ENCODE measurements at places on chromosomes 3 and 15. TPM values are rescaled to one million over a fixed set of nuclear protein-coding genes. Genes with fewer than 3 reads are reported as not detected.

FES gene
- total RNA-seq, result 14.4 TPM

CCR9 gene
- not detected for total RNA-seq

ST8SIA2 gene
- 2.0 TPM for total RNA-seq

CCR4 gene
- total RNA-seq, result 0.35 TPM

EXD1 gene
- not detected for total RNA-seq

MCTP2 gene
- 6.1 TPM for total RNA-seq

C3orf49 gene
- total RNA-seq, result not detected

SGO1 gene
- total RNA-seq, result 31.8 TPM

VGLL3 gene
- total RNA-seq, result 7.3 TPM

SLC28A1 gene
- total RNA-seq, result not detected

SLC12A1 gene
- total RNA-seq, result 0.19 TPM

GXYLT2 gene
- total RNA-seq, result 5.1 TPM

AADAC gene
- total RNA-seq, result not detected

CEMIP gene
- 4.1 TPM for total RNA-seq

ITGA11 gene
- 0.03 TPM for total RNA-seq

Data from GM23338 (cell line).